ENCODE measurements at places on chromosomes 3 and 15.

DNA sequence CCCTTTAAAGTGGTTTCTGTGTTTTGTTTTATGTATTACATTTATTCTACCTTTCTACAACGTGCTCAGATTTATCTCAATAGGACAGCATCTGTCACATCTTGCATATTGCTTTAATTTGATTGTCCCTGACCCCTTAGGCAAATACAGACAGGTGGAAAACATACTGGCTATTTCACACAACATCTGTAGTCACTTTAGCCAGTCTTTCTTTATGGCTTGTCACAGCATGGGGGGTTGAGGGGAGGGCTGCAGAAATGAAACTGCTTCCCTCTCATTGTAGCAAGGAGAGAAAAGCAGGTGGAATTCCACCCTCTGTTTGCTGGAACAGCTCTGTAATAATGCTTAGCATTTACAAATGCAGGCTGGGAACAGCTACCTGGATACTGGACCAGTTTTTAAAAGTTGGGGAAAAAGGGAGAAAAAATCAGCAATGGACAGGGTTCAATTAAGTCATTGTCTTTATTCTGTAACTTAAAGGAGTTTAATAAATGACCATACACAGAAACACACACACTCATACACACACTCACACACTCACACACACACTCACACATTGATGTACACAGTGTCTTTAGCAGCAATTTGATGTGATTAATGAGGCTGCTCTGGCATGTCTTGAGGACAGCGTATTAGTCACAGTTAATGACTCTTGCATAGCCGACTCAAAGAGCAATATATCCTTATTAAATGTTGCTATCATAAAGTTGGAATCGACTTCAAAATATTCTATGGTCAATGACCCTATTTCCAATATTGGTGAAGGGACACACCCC, 283.7 kb upstream of the GBE1 start:
- no peak for DNase-seq

DNA sequence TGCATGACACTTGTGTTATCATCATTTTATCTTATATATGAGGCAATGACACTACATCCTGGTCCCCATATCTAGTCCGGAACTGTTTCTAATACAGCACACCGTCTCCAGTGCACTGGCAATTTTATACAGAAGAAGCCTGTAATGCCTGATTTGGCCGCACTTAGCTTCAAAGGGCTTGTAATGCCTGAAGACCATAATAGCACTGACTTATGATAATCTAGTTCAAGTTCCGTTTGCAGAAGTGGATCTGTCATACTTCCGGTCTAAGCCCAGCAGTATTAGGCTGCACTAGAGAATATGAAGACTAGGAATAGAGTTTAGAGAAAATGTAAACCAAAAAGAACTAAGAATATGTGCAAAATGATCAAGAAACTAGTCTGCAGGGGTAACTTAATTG, 1.3 kb downstream of the BNIP2 start:
- no peak for DNase-seq

DNA sequence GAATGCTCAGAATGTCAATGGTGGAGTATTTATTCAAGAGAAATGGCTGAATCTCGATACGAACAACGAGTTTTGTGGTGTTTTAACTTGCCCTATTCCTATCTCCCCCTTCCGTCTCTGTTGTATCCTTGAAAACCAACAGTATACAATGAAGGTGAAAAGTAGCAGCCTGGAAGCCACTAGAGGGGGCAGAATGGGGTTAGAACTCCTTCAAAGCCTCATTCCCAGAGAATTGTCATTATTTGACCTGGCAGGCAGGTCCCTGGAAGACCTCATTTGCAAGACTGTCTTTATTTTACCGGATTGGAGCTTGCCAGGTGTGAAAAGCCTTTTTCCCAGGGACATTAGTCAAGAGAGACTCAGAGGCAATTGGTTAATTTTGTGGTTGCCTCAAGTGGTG, 139.4 kb downstream of the LRRC28 start:
- no peak for DNase-seq

DNA sequence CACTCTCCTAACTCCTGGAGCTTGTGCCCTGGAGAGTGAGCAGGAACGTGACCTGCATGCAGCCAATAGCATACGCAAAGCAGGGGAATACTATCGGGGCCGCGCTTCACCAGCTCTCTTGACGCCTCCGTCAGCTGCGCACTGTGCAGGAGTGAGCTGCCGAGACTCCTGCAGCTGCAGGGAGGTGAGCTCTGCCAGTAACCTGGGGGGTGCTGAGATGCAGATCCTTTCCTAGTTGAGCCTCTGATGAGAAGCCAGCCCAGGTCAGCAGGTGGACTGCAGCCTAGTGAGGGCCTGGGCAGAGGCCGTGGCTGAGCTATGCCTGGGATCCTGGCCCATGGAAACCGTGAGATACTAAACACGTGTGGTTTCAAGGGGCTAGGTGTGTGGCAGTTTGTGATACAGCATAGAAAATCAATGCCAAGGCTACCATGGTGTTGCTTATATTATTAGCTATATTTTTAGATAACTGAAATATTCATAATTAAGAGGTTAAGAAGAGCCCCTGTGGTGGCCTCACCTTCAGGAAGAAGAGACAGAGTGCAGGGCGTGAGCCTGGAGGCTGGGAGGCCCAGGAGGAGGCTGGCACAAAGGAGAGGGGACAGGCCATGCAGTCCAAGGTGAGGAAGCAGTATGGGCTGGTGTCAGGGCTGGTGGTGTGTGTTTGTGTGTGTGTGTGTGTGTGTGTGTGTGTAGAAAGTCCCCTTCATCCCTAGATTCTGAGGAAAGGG, 5.9 kb upstream of the DNAJB8 start:
- DNase-seq: no peak

GRCh38 chr15:90749754-90750153, 32.6 kb downstream of the BLM start:
- no peak for DNase-seq

- peak; percentile 41 for DNase-seq
These were observed 174.0 kb upstream of the PRICKLE2 start for GRCh38 chr3:64399205-64399800.

DNA sequence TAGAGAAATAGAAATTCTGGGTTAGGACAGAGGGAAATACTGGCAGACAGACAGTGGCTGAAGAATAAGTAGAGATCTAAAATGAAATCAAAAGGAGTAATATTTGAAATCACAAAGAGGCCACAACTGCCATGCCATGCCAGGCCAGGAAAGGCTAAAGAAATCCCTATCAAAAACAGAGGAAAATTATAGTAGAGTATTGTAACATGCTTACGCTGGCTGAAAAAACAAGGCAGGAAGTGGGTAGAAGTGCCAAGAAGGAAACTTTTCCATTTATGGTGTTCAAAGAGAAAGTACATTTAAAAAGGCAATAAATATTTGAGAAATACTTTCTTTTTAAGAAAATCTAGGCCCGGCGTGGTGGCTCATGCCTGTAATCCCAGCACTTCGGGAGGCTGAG, 415.7 kb downstream of the PLCL2 start:
- no peak for DNase-seq

Measured in midbrain (tissue), 1 donor.